Activated naive CD4-positive, alpha-beta T cell (primary cell): ENCODE measurements at places on chromosomes 3 and 15.

DNA sequence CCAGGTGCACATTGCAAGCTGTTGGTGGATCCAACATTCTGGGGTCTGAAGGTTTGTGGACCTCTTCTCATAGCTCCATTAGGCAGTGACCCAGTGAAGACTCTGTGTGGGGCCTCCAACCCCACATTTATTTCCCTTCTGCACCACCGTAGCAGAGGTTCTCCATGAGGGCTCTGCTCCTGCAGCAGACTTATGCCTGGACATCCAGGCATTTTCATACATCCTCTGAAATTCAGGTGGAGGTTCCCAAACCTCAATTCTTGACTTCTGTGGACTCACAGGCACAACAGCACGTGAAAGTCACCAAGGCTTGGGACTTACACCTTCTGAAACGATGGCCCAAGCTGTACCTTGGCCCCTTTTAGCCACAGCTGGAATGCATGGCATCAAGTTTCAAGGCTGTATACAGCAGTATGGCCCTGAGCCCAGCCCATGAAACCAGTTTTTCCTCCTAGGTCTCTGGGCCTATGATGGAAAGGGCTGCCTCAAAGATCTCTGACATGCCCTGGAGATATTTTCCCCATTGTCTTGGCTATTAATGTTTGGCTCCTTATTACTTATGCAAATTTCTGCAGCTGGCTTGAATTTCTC lies 30.2 kb downstream of the CLDN1 start:
- DNase-seq, result no peak

DNA sequence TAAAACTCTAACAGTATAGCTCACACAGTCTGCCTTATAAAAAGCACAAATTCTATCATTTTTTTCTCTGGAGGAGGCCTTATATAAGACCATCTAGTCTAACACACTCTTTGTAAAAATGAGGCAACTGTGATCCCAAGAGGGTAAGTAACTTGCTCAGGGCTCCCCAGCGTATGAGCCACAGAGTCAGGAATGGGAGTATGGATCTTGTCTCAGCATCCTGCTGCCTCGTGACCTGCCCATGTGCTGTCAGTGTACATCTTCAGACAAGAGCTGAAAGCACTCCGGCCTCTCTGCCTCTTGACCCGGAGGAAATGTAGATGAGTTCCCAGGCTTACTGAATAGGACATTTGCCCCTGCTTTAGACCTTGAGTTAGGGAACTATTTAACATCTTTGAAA lies 28.4 kb upstream of the MEF2A start:
- no peak for DNase-seq

DNA sequence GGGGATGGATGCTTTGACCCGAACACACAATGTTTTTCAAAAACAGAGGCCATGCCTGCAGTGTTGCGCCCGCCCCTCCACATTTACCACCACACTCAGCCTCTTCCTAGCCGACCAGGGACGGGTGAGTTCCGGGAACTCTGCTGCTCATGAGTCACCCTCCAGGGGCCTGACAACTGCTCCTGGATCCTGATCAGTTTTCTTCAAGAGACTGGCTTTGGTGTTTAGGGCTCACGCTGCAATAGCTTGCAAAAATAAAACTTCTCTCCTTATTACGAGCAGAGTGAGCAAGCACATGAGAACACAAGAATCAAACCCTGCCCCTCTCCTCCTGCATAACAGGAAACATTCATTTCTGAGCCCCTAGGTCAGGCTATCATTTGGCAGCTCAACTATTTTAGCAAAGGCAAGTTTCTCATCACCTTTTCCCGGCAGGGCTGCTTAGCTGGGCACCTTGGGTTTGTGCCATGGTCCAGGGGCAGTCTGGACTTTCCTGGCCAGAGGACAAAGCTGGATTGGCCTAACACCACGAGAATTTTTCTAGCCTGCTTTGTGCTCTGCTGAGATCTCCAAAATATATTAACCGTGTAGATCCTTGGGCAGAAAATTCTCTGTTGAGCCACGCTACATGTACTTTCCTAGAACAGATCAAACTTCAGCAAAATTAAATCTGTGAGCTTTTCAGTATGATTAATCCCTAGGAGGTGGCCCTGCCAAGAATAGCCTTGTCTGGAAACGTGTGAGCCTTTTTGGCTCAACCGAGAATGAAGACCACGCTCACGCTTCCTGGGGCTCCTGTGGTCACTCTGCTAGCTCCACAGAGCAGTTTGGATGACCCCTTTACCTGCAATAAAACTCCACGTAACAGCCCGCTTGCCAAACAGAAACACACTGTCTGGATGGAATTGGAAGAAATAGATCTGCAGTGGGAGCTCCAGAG lies 52.7 kb upstream of the SPATA12 start:
- no peak for DNase-seq

DNA sequence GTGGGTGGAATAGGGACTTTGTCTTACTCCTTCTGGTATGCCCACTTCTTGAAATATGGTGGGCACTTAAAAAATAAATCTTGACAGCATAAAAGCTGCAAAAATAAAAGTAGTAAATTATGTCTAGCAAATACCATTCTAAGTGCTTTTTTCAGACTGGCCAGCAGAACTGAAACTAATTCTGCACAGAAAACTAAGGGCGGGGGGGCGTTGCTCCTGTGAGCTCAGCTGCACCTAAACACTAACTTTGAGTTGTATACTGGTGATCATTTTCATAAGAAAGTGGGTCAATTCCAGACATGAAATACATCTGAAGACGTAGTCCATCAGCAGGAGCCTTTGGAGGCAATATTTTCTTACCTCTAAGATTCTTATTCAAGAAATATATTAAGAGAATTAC lies 114.8 kb downstream of the WDR76 start:
- DNase-seq, result no peak

- DNase-seq, result no peak
Observed at GRCh38 chr15:60752973-60753720, 274.2 kb upstream of the ICE2 start.

- DNase-seq, result no peak
Observed at GRCh38 chr3:56917361-56918110, 115.8 kb upstream of the ARHGEF3 start.

- no peak for DNase-seq
Observed at GRCh38 chr3:42752441-42752840, 20.6 kb downstream of the CCDC13 start.

DNA sequence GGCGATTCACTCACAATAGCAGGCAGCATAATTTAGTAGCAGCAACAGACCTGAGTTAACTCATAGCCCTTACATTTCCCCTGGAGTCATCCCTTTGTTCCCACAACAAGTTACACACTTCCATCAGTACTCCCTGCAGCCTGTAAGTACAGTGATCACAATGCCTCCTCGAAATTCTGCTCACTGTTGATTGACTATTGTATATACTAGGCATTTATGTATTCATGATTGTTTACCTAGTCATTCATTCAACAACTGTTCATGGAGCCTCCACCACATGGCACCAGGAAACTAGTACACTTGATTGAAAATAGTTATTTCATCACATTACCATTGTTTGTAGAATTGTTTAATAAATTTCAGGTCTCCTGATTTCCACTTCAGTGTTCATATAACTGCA lies 71.4 kb upstream of the P3H2 start:
- no peak for DNase-seq

DNA sequence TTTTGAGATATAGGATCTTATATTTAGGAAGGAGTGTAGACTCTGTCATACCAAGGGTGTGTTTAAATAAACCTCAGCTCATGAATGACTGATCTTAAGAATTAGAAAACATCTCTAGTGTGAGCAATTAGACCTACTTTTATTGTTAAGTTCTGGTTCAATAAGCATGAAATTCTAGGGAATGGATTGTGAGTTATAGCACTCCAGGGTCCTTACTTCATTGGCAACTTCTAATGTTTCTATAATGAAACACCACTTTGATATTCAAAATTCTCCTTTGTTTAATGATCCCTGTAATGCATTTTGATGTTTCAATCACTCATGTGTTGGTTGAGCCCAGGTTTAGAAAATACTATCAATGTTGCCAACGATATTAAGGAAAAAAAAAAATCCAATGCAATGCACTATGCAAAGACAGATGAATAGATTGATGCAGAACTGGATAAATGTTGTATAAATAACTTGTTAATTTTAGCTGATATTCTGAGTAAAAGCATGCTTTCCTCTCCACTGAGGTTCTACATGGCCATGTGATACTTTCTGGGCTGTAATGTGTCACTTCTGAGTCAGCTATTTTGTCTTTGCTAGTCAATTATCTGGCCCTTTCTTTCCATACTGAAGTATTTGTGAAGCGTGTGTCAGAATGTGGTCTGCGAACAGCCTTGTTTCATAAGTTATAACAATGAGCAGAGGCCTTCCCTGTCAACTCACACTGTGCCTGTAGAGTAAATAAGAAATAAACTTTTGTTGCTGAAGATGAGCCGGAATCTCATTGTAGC lies 1035.9 kb downstream of the PLOD2 start:
- DNase-seq, result no peak

DNA sequence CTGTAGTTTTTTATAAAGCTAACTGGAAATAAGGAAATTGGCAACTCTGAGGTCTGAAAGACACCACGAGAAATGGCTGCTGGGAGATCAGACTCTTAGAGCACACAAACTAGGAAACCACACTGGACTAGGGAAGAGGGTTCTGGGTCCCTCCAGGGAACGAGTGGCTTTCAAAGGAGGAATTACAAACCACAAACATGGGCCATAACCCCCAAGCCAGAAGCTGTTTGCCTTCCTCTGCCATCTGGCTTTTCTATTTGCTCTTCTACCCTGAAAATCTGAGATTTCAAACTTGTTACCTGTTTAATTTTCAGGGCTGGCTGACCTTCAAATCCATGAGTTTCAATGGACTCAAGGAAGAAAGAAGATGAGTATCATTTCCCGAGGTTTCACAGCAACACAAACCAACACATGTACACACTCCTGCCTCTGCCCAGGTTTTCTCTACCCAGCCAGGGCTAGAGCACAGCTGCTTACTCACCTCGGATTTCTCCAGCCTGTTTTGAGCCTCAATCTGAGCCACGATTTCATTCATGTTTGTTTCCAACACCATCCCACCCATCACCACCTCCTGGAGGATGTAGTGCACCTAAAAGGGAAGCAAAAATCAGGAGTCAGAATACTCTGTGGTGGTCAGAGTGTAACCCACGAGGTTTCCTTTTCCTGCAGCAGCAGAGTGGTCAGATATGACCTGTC lies 22.6 kb upstream of the ANPEP start:
- no peak for DNase-seq

- no peak for DNase-seq
Observed at GRCh38 chr15:91954292-91954691, 100.8 kb downstream of the SLCO3A1 start.

- DNase-seq, result no peak
Observed at GRCh38 chr15:31559786-31560185, 233.2 kb downstream of the KLF13 start.

DNA sequence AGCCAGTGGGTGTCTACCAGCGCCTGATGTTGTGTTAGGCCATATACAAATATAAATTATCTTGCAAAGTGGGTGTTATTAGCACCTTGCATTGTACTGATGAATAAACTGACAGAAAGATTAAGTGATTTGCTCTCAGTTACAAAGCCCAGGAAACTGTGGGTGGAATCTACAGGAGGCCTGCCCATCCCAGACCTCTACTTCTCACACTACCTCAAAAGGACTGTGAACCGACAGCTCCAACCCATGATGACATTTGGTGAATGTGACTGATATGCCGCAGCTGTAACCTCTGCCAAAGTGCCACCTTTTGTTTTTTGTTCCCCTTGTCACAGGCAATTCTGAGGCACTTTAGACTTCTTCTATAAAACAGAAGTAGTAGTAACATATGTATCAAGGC lies 43.7 kb upstream of the KCNMB2 start:
- no peak for DNase-seq

- DNase-seq, result no peak
Observed at GRCh38 chr3:4904811-4905695, 74.2 kb upstream of the BHLHE40 start.

DNA sequence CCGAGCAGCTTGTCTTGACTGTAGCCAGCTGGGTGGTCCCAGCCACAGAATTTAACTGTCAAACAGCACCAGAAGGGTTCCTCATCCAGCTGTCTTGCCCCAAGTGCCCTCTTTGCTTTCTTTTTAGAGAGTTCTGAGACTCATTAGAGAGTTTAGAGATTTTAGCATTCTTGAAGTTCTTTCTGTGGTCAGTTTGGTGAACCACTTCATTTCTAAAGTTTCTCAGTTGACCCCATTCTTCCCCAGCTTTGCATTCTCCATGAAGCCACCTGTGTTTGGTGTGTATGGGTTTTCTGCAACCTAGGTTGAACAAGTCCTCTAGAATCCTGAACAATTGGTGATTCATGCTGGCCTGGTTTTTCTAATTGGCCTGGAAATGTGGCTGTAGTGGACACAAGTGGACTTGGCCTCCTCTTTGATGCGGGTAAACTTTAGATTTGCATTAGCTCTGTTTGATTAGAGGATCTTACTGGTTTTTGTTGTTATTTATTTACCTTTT lies 33.7 kb downstream of the FLNB start:
- DNase-seq, result no peak

DNA sequence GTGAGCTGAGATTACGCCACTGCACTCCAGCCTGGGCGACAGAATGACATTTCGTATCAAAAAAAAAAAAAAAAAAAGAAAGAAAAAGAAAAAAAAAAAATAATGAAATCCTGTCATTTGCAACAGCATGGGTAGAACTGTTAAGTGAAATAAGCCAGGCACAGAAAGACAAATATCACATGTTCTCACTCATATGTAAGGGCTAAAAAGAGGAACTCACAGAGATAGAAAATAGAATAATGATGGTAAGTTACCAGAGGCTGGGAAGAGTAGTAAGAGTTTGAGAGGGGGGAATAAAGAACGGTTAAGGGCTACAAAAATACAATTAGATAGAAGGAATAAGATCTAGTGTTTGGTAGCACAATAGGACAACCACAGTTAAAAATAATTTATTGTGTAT lies 19.7 kb downstream of the DENND6A start:
- no peak for DNase-seq

DNA sequence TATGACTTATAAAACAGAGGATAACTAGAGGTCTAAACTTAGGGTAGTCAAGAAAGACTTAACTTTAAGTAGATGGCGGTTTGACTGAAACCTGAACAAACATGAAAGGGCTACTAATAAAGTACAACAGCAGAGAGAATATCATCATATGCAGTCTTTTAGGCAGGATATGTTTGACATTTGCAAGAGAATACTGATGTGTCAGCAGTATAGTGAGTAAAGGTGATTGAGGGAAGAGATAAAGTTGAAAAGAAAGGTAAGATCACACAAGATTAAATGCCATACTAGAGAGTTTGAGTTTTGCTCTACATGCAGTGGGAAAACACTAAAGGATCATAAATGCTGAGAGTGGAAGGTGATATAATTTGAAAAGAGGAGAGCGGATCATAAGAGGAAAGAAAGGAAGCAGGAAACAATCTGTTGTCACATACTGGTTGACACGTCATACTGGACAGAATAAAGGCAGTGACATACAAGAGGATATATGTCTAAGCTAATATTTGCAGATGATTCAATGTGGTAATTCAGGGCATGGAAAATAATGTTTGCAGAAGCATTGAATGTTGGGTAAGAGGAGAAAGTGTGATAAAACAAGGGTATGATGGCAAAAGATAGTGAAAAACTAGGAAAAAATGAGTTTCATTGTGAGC lies 223.0 kb downstream of the EPHA6 start:
- DNase-seq, result no peak

GRCh38 chr3:95254061-95254460 lies 1191.2 kb downstream of the NSUN3 start:
- DNase-seq, result no peak

- no peak for DNase-seq
Observed at GRCh38 chr3:68306571-68306970, 625.8 kb downstream of the TAFA4 start.

GRCh38 chr3:192005989-192006388 lies 545.0 kb downstream of the PYDC2 start:
- DNase-seq, result no peak

- no peak for DNase-seq
Observed at GRCh38 chr3:4948395-4948794, 30.8 kb upstream of the BHLHE40 start.
